ENCODE measurements at places on chromosomes 3 and 15. TPM values are rescaled to one million over a fixed set of nuclear protein-coding genes. Genes with fewer than 3 reads are reported as not detected.

The PPM1L gene
- total RNA-seq, result 25.3 TPM

The MNS1 gene
- 0.28 TPM for total RNA-seq

The RHCG gene
- total RNA-seq, result not detected

The HDC gene
- total RNA-seq, result 8.3 TPM

DNA sequence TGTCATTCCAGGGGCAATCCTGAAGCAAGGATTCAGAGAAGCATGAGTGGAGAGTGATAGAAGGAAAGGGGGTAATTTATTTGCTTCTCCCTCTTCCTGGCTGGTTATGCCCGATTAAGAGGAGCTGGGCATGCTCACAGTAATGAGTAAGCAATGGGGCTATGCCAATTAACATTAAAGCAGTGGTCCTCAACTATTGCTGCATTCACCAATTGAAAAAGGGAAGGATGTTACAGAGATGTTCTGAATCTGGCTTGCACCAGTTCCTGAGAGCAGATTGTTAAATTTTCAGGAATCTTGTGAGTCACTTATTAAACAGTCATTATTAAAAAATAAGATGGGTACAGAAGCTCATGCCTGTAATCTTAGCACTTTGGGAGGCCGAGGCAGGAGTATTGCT lies 85.9 kb upstream of the ZBTB20 start:
- no peak overlapping the region for H3K27ac ChIP-seq
- DNase-seq, result no peak
- H3K27me3 ChIP-seq, result no peaks in the 10 kb centered on the region
- no peaks in the 10 kb centered on the region for H3K4me1 ChIP-seq
- no peak overlapping the region for H3K4me3 ChIP-seq

Measured in thoracic aorta (tissue), 2 donors.